ENCODE measurements at places on chromosomes 7 and 10. TPM values are rescaled to one million over a fixed set of nuclear protein-coding genes. Genes with fewer than 3 reads are reported as not detected.
A peak's percentile ranks its signal among the peaks of the same experiment; 100 is the strongest.

Gene FFAR4
- total RNA-seq = 0.61 TPM

Gene TAS2R41
- not detected for total RNA-seq

Gene TDRD1
- not detected for total RNA-seq

Gene IKZF1
- 0.28 TPM for total RNA-seq

Gene COL17A1
- 0.73 TPM for total RNA-seq

DNA sequence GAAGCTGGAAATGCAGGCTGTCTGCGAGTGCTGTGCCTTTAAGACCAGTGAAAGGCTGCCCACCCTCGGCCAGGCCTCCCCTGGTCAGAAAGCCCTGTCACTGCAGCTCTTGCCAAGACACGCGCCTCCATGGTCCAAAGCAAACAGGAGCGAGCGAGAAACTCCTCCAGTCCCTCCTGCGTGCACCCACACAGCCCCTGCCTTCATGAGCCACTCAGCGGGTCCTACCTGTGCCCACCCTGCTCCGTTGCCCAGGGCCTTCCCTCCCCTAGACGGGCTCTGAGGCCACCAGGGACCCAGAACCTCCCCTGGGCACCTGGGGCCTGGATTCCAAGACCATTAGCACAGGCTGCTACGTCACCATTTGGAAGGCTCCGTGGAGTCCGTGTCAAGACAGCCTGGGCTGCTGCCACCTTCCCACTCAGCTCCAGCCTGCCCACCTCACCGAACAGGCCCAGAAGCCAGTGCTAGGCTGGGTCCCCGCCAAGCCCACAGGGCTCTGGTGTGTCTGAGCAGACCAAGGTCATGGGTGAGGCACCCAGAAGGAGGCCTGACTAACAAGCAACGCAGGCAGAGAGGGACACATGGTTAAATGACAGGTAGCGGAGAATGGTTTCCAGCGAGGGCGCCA is 144.5 kb downstream of the NEURL1 start:
- no peak for DNase-seq

DNA sequence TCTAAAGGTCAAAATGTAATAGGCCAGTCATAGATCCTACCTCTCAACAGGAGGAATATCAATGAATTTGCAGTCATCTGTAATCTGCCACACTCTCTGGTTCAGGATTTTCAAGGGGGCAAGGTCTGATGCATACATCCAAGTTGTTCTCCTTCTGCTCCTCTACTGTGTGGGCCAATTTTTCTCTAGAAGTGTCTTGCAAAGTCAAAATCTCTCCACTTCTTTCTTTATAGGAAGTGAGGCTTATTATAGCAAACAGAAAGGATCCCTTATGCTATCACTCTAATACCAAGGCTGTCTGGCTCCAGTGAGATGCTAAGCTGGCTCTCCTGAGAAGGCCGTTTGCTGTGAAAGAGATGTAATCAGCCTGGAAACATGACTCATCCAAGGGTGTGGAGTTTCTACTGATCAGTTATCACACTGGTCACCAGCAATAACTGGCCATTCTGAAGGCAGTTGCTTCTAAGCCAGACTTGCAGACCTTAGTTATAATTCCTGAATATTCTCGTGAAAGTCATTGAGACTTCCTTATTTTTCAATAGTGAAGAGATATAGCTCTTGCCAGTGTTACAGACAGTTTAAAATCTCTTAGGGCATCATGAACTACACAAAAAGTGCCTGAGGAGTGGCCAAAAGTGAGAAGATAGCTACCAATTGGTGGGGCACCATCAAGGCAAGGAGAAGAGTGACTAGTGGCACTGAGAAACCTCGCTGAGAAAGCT is 43.2 kb upstream of the LRGUK start:
- DNase-seq = no peak

DNA sequence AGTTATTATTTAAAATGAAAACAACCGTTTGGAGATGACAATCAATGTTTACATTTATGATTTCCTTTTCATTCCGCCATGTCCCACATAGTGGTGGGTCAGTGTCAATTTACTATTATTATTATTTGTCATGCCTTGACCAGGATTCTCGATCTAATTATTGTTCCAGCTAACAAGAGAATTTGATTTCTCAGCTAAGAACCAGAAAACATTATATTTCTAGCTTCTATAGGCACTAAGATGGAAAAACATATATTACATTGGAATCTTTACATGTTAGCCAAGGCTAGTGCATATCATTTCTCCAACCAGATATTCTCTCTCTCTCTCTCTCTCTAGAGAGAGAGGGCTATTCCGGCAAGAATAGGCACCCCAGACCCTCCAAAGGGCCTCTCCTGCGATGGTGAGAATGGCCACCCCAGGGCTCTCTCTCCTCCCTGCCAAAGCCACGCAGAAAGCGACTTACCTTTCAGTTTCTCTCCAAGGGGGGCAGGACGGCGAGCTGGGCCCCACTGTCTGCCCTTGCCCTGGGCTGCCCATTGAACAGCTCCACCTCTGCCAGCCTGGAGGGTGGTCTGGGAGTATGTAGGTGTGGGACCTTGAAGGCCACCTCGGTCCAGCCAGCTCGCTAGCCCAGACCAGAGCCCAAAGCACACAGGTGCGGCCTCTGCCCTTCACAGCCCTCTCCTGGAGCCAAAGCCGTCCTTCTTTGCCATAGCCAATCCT is 2.4 kb downstream of the HOXA3 start:
- peak; percentile 51 for DNase-seq

DNA sequence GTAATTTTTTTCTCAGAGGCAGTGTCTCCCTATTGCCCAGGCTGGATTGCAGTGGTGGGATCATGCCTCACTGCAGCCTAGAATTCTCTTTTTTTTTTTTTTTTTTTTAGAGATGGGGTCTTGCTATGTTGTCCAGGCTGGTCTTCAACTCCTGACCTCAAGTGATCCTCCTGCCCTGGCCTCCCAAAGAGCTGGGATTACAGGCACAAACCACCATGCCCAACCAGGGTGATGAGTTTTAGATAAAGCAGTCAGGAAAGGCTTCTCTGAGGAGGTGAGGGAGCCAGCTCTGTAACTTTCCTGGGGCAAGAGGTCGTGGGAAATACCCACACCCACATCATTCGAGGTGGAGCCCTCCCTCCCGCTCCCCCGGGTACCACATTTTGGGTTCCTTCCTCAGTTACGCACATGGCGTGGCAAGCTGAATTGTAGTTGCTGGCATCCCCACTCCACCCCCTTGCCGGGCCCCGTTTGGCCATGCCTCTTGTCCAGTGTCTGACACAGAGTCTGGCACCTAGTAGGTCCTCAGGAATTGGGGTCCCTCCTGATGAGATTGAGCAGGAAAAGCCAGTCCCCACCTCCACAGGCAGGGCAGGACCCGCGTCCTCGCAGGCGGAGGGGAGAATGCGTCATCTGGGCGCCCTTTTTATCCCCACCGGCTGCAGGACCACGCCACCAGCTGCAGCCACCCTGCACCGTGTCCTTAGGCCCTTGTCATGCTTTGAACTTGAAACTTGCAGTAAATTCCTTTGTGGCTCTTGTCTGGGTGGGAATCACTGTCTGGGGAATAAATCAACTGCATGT is 43.4 kb downstream of the CLIP2 start:
- no peak for DNase-seq

GRCh38 chr7:1689311-1689710 is 19.2 kb downstream of the ELFN1 start:
- DNase-seq = no peak

DNA sequence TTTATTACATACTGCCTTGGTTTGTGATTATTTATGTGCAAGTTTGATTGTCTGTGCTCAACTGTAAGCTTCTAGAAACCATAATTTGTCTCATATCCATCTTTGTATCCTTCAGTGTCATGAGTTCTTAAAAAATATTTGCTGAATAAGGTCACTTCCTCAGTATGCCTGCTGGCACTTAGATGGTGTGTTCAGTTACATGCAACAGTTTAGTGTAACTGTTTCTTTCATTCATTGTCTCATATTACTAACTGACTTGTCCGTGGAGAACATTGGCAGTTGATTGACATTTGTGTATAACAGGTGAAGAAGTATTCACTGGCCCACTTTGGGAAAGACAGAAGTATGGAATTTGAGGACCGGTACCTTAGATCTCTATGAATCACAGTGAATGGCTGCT is 236.9 kb downstream of the PRKG1 start:
- DNase-seq = no peak

GRCh38 chr7:95470452-95470851 is 15.3 kb upstream of the ASB4 start:
- DNase-seq = no peak

DNA sequence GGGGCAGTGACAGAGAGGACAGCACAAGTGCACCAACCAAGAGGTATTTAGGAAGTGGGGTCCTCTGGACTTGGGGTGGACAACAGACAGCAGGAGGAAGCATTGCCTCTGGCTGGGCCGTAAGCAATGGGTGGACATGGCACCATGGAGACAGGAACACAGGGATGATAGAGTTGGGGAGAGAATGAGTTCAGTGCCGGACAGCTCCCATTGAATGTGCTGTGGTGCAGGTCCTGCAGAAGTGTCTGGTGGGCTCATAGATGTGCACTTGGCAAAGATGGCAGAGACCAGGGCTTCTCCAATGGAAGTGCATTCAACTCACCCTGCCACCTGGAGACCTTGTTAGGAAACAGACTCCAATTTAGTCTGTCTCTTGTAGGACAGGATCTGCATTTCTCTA is 341.5 kb upstream of the ZMIZ1 start:
- DNase-seq = no peak

DNA sequence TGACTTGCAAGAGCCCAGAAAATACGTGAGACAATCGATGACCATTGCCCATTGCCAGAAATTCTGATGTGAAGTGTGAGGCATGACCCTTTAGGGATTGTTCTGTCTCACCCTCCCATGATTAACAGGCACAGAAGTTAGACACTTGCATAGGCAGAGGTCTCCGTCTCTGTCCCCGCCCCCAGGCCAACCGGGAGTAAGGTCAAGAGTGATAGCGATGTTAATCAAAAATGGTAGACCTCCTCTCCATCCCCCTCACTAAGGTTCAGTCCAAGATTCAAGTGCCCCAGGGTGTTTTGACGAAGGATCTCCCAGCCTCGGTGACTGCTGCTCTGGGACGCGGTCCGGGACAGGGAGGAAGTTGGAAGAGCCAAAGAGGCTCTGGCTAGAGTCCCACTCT is 22.7 kb upstream of the TRPV6 start:
- no peak for DNase-seq

- no peak for DNase-seq
Measured at GRCh38 chr7:13984831-13985685, 4.4 kb downstream of the ETV1 start.

DNA sequence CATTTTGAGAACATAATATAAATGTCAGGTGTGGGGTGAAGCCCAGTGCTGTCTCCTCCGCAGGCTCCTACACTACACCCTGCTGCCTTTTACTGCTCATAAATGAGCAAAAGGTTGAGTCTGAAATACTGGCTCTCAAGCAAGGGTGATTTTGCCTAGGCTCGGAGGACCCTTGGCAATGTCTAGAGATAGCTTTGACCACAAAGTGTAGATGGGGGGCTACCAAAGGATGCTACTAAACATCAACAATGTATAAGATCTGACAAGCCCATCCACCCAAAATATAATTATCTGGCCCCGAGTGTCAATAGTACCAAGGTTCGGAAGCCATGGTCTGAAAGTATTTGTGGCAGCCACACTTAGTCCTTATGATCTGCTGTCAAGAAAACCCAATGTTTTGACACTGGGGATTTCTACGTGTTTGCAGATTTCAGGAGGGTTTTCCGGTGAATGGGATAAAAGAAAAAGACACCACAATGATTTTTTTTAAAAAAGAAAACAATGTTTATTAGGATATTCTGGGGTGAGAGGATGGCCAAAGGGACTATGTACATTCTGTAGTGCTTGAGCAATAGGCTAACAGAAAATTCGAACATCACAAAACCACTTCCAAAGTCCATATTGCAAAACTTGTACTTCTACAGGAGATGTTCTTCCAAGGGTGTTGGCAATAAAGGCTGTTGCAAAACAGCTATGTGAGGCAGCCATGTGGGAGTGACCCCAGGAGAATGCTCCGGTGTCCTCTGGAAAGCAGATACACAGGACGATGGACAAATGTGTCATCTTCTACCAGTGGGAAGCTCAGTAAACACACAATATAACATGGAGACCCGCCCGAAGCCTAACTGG is 216.3 kb downstream of the GFRA1 start:
- DNase-seq = no peak

Measured in Calu3 (cell line).